Suppressor macrophage treated with lipopolysaccharide for 1 hour (primary cell): ENCODE measurements at places on chromosomes 13 and 19.

- DNase-seq, result no peak
Observed at GRCh38 chr19:16125737-16126495, 14.2 kb downstream of the RAB8A start.

GRCh38 chr13:106523576-106523975, 11.9 kb downstream of the EFNB2 start:
- no peak for DNase-seq

DNA sequence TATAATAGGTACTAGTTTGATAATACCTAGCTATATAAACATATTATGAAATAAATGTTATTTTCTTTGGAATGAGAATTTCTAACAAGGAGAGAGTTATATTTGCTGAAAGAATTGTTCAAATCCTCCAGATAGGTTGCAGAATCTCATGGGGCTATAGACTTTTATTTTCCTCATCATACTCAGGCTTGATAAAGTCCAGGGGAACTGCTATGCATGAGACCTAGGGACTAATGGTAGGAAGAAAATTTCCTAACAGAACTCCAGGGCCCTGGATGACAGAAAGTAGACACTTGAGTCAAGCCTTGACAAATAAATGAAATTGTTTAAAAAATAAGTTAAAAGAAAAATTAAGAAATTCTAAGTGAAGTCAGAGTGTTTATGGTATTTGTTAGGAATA, 138.5 kb upstream of the DACH1 start:
- DNase-seq, result no peak

GRCh38 chr19:18346091-18346490, 5.7 kb downstream of the PGPEP1 start:
- DNase-seq, result no peak

- DNase-seq, result no peak
Observed at GRCh38 chr13:110089100-110089499, 217.9 kb downstream of the COL4A1 start.

DNA sequence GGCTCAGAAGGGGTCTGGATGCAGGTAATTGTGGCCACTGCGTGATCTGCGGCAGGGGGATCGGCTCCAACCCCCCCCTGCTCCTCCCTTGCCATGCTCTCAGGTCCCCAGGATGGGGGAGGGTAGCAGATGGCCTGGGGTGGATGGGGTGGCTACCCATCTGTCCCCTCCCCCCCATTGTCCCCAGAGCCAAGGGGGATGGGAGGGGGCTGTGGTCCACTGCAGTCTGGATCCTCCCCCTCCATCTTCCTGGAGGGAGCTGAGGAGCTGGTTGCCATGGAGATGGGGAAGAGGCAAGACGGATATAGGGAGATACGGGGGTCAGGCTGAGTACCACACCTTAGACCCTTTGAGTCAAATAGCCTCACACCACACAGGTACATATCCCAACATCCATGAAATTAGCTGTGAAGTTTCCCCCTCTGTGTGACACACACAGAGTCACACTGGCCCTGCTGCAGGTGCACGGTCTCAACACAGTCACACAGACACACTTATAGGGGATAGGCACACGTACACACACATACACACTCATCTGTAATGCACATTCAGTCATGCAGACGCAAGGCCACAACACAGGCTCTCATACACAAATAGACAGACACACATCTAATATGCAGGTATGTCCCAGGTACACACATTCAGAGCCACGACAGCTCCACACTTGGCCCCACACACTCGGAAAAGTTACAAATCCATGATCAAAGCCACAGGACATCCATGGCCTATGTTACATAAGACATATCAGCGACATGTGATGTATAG, 1.8 kb upstream of the NOVA2 start:
- no peak for DNase-seq

DNA sequence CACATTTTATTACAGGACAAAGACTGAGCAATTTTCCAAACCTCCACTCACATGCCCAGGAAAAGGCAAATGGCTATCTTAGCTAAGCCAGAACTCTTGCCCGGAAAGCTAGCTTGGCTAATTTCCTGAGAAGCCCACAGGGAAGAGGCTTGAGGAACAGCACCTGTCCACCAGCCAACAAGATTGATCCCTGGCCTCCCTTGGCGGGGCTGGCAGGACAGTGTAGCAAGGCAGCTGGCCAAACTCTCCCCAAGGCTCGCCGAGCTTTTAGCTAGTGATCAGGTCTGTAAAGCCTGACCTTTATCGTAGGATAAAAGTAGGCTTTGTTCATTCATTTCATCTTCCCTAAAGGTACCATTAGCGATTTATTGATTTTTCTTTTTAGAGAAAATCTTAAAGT, 101.4 kb downstream of the UQCRFS1 start:
- no peak for DNase-seq

DNA sequence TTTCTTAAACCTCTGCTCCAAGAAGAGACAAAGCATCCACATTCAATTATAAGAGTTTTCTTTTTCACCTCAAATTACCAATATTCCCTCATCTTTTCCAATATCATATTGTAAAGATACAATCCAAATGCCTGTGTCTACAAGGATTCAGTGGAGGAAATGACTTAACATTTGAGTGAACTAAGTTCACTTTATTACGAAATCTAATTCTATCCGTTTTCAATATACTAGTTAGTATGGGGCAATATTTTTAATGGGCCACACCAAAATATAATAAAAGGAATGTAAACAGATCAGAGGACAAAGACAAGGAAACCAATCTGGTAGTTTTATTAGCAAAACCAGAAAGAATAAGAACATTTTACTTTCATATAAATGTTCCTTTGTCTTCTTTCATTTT, 136.0 kb downstream of the DCLK1 start:
- no peak for DNase-seq

- DNase-seq, result no peak
Observed at GRCh38 chr19:9943744-9944143, 7.4 kb upstream of the OLFM2 start.

- no peak for DNase-seq
Observed at GRCh38 chr13:80486402-80486801, 145.5 kb upstream of the SPRY2 start.

GRCh38 chr13:41356786-41357185, 45.7 kb downstream of the NAA16 start:
- peak; percentile 5 for DNase-seq

- no peak for DNase-seq
Observed at GRCh38 chr13:80787604-80788003, 446.7 kb upstream of the SPRY2 start.

- DNase-seq, result no peak
Observed at GRCh38 chr13:35387682-35388250, 88.7 kb downstream of the MAB21L1 start.

DNA sequence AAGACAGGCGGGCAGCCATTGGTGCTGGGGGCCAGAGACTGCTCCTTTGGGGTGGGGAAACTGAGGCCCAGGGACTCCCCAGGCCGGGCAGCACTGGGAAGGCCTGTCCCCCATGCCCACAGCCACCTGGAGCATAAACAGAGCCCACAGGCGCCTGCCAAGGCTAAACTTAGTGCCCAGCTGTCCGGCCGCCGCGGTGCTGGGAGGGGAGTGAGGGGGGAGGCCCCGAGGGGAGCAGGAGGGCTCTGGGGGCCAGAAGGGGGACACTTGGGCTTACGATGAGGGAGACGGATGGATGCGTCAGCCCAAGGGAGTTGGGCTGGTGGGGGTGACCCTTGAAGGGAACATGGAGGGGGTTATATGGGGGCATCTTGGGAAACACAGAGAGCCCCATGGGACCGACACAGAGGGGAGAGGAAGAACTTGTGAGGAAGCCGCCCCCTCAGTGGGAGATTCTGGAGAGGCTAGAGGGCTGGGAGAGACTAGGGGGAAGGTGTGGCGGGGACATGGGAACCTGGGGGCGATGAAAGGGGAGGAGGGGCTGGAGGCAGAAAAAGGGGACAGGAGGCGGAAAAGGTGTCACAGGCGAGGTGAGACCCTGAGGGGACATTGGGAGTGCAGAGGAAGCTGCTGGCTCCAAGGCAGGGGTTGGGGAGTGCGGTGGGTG, 2.2 kb downstream of the CERS1 start:
- DNase-seq, result no peak

- DNase-seq, result no peak
Observed at GRCh38 chr13:40644838-40645604, 21.4 kb downstream of the FOXO1 start.

GRCh38 chr19:7865262-7865911, 8.8 kb downstream of the PRR36 start:
- no peak for DNase-seq

DNA sequence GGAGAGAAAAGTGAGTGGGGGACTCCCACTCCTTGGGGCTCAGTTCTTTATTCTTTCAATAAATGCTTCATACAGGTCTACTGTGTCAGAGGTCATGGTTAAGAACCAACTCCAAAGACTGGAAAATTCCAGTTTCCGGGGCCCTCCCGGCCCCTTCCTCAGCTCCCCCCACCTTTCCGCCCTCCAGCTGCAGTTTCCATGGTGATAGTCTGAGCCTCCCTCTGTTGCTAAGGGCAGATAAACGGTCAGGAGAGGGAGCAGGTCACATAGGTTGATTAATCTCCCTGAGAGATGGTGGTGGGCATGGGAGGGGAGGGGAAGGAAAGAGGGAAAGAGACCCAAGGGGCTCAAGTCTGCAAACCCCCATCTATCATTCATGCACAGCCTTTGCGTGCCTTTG, 131.5 kb upstream of the USP29 start:
- DNase-seq, result no peak

DNA sequence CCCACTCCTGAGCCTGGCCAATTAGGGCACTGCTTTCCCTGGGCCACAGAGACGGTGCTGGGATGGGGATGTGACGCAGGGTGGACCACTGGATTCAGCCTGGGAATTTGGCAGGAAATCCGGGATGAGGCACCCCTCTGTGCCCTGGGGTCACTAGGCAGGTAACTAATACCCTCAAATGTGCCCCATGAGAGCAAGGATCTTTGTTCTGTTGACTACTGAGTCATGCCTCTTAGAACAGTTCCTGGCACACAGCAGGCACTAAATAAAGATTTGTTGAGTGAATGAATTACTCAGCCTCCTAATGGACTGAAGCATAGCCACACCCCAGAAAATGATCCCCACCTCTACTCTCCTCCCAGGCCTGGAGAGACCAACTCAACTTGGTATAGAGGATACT, 15.9 kb downstream of the OPA3 start:
- DNase-seq, result no peak

DNA sequence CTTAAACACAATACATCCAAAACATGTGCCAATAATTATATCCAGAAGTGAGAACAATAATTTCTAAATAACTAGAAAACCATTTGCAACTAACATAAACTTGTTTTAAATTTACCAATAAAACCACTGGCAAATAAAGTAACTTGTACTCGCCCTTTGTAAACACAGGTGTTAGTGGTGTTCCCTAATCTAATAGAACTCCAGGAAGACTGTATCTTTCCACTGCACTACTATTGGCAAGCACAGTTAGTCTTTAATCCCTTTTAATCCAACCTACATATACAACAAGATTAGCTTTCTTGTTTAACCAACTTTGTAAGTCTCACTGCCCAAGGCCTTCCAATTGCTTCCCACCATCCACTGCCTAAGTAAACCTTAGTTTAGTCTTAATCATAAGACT, 79.5 kb downstream of the PCDH9 start:
- DNase-seq, result no peak

- DNase-seq, result peak; percentile 11
Observed at GRCh38 chr13:79191501-79191900, 214.6 kb downstream of the RBM26 start.

GRCh38 chr13:99731747-99732146, 230.5 kb downstream of the TM9SF2 start:
- no peak for DNase-seq

DNA sequence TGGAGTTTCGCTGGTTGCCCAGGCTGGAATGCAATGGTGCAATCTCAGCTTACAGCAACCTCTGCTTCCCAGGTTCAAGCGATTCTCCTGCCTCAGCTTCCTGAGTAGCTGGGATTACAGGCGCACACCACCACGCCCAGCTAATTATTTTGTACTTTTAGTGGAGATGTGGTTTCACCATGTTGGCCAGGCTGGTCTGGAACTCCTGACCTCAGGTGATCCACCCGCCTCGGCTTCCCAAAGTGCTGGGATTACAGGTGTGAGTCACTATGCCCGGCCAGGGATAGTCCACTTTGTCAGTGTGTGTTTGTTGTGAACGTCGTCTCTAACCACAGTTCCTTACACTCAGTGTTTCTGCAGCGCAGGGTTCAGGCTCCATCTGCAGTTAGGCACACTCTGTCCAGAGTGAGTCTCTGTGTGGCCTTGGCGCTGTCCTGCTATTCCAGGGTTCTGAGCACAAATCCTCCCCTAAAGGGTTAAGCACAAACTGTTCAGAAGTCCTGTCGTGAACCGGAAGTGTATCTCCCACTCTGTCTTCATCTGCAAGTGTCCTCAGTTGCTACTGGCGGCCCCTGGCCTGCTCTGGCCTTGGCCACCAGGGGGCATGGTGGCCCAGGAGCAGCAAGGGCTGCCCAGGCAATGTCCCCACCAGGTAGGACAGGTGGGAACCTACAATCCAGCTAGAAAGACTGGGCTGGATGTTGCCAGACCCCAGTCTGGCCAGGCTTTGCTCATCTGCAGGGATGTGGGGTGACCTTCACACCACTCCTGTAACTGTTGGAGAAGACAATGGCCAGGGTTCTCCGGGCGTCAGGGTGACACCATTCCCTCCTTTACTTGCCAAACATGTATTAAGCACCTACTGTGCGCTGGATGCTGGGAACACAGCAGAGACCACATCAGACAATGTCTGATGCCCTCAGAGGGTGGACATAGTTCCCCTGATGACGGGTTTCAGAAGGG, 38.8 kb upstream of the GATAD2A start:
- DNase-seq, result peak; percentile 80

- no peak for DNase-seq
Observed at GRCh38 chr13:56201834-56202233, 938.9 kb upstream of the PRR20A start.

GRCh38 chr13:42656161-42656560, 82.2 kb downstream of the TNFSF11 start:
- no peak for DNase-seq

DNA sequence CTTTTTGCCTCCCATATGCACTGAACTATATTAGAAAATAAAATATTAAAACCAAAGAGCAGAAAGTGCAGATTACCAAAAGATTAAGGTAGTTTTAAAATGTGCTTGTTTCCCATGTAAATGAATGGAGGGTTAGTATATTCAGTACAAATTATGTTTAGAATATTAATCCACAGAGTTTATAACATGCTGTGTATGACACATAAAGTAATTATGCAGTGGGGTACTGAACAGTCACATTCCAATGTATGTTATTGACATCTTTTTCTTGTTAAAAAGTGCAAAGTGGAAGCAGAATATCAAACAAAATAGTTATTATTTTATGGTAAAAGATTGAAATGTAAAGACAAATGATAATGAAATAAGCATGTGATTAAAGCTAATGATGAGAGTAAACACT, 79.3 kb downstream of the GPC6 start:
- DNase-seq, result no peak
